ENCODE measurements at places on chromosomes 4 and X.

DNA sequence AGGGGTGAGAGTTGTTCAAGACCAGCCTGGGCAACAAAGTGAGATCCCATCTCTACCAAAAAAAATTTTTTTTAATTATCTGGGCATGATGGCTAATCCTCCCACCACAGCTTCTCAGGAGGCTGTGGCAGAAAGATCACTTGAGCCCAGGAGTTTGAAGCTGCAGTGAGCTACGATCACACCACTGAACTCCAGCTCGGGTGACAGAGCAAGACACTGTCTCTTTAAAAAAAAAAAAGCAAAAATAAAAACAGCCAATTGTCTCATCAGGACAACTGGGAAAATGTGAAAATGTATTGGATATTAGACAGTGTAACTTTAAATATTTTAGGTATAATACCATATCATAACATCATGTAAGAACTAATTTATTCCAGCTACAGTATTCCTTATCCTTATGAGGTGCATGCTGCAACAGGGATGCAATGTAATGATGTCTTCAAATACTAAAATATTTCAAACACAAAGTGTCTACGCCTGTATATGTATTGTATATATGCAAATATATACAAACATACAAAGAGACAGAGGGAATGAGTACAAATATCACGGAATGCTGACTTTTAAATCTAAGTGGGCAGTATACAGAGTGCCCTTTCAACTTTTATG, 17.2 kb downstream of the FAM13A start:
- DNase-seq, result no peak

DNA sequence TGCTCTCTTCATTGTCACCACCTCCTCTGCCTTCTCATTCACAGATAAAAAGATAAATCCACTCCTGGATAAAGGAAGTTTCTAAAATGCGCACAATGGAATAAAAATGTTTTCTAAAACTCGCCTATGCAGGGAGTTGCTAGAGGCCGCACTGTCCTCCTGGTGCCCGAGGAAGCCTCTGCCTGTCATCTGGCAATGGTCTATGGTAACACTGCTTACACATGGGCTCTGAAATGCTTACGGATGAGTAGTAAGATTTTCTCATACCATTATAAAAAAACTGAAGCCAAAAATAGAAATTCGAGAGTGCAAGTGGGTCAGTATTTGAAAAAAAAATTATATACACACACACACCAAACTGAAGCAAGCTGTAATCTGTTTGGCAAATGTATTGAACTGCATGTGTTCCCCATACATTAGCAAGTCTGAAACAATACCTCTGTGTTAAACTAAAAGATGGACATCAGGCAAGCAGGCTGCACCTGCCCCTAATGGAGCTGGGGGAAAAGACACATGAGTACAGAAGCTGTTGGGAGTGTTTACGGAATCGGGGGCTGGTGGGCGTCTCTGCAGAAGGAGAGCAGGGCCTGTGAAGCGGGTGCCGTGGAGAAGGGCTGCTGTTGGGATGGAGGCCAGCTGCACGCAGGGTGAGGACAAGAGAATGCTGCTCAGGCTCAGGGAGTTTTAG, 103.3 kb upstream of the FAT1 start:
- DNase-seq, result no peak

- DNase-seq, result no peak
Measured at GRCh38 chr4:162347842-162348213, 184.0 kb upstream of the FSTL5 start.

DNA sequence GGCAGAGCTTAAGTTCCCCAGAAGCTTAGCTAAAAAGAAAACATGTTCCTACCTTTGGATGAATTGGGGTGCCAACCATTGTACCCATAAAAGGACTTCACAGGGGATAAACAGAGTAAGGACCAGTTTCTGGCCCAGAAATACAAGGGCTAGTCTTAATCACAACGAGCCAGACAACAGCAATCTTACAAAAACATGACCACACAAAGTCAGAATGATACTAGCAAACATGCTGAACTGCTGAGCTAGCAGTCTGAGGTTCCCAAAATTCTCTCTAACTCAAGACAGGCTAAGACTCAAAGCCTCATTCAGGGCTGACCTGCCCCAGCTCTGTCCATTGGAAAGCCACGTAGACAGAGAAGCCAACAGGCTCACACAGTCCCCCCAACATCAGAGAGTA, 40.3 kb downstream of the ATP11C start:
- DNase-seq, result no peak

DNA sequence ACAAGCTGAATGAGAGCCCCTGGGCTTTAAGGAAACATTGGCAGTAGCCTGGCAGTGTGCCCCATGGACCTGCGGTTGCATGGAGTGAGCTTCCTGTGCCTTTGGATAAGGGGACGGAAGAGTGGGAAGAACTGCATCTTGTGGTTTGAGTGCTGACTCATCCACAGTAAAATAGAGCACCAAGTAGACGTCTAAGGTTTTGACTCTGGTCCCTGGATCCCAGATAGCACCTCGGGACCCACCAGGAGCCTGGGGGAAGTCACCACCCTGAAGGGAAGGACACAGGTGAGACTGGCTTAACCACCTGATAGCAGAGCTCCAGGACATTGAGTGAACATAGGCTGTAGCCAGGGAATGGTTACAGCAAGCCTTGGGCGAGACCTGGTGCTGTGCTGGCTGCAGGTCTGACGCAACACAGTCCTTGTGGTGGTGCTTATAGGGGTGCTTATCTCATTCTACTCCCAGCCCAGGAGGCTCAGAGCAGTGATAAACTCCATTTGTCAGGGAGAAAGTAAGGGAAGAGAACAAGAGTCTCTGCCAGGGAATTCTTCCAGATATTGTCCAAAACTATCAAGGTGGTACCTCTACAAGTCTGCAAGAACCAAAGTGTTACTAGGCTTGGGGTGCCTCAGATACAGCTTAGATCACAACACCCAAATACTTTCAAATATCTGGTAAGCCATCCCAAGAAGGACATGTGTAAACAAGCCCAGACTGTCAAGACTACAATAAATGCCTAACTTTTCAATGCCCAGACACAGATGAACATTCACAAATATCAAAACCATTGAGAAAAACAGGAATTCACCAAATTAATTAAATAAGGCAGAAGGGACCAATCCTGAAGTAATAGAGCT, 123.6 kb upstream of the TET2 start:
- DNase-seq, result no peak

DNA sequence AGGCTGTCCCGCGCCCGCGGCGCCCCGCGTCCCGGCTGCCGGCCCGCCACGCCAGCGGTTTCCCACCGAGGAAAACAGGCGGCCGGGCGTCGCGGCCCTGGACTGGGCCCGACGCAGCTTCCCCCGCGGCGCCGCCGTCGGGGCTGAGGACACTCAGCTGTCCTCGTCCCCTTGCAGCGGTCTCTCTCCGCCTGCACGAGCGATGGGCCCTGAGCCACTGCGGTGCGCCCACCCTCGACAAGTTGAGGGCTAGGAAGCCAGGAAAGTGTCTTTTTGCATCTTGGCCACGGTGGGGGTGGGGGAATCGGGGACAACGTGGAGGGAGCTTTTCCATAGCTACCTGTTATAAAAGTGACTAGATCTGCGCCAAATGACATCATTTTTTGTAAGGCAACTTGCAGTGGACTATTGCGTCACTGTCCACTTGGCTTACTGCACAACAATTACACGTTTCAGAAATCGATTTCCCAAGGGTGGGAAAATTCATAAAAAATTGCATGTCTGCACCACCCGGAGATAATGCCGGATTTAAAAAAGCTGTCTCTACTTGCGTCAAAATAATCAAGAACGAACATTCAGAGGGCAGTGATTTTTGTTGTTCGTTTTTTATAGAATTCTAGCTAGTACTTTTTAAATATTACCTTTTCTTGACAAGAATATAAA, 1.1 kb downstream of the KLHL15 start:
- no peak for DNase-seq

GRCh38 chr4:102585329-102585728, 84.2 kb downstream of the NFKB1 start:
- DNase-seq, result no peak

- no peak for DNase-seq
Measured at GRCh38 chr4:166827167-166827566, 407.1 kb downstream of the SPOCK3 start.

- DNase-seq, result no peak
Measured at GRCh38 chr4:148311526-148311925, 130.7 kb downstream of the NR3C2 start.

DNA sequence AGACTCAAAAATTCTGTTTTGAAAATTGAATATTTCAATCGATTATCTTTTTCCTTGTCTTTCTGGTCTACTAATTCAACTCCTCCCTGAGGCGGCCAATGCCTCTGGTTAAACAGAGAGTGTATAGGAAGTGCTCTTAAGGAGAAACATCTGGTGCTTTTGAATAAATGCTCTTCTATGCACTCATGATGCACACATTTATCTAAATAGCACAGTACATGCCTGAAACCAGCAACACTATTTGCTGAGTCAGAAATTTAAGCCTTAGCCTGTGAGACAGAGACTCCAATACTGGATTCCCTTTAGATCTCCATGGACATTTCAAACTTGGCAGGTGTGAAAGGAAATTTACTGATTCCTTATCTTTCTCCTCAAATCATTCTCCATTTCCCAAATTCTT, 118.6 kb downstream of the SLIT2 start:
- DNase-seq, result no peak

GRCh38 chrX:53429755-53430154, 4.4 kb downstream of the HSD17B10 start:
- DNase-seq, result no peak

DNA sequence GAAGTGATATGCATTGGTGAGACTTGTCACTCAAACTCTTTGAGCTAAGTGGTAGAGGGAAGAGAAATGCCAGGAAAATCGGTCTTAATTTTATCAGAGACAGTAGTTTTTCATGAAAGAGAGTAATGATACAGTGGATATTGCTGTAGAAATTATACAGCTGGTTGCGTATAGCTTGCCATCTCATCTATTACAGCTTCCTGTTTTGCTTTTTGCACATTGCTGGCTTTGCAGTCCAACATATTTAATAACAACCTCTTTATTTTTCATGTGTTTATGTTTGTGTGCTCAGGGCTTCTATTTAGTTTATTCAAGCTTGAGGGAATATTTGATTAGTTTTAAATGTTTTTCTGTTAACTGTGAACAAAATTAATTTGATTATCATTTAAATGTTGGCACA, 11.5 kb downstream of the SMAD1 start:
- DNase-seq, result no peak

- DNase-seq, result no peak
Measured at GRCh38 chr4:38086151-38086848, 126.1 kb downstream of the PTTG2 start.
